ENCODE measurements at places on chromosomes 16 and 17. TPM values are rescaled to one million over a fixed set of nuclear protein-coding genes. Genes with fewer than 3 reads are reported as not detected.

ETV4 gene
- 0.63 TPM for total RNA-seq

PDK2 gene
- total RNA-seq: 36.3 TPM

FMNL1 gene
- total RNA-seq: 14.5 TPM

SERPINF2 gene
- total RNA-seq: 0.17 TPM

KRT36 gene
- total RNA-seq: not detected

GPR139 gene
- total RNA-seq: not detected

SYNRG gene
- total RNA-seq: 11.2 TPM

CDRT15 gene
- not detected for total RNA-seq

BLTP2 gene
- 110 TPM for total RNA-seq

TMC6 gene
- 0.47 TPM for total RNA-seq

PRAC1 gene
- total RNA-seq: not detected

NOXO1 gene
- 0.16 TPM for total RNA-seq

SEPTIN12 gene
- total RNA-seq: not detected

GPR179 gene
- not detected for total RNA-seq

HES7 gene
- total RNA-seq: not detected

LDHD gene
- 0.43 TPM for total RNA-seq

ITGA2B gene
- total RNA-seq: 0.16 TPM

METTL2A gene
- total RNA-seq: 13.6 TPM

VTN gene
- total RNA-seq: 0.09 TPM

PPY gene
- not detected for total RNA-seq

GRAPL gene
- total RNA-seq: 0.16 TPM

SMIM5 gene
- not detected for total RNA-seq

MPP2 gene
- total RNA-seq: 3.6 TPM

CCL8 gene
- not detected for total RNA-seq

CCL3 gene
- total RNA-seq: not detected

RANBP10 gene
- 4.5 TPM for total RNA-seq

STUB1 gene
- 187 TPM for total RNA-seq

TSNAXIP1 gene
- 1.5 TPM for total RNA-seq

DHX58 gene
- total RNA-seq: 14.7 TPM

DNAH2 gene
- 0.16 TPM for total RNA-seq

LRRC75A gene
- total RNA-seq: 1.4 TPM

ST3GAL2 gene
- 10.5 TPM for total RNA-seq

GRN gene
- 385 TPM for total RNA-seq

PRSS21 gene
- total RNA-seq: not detected

WDR90 gene
- 8.5 TPM for total RNA-seq

EVPLL gene
- total RNA-seq: not detected

FBXL16 gene
- under 0.01 TPM for total RNA-seq

ZG16B gene
- total RNA-seq: 0.16 TPM
